ENCODE measurements at places on chromosomes 3 and 15.

DNA sequence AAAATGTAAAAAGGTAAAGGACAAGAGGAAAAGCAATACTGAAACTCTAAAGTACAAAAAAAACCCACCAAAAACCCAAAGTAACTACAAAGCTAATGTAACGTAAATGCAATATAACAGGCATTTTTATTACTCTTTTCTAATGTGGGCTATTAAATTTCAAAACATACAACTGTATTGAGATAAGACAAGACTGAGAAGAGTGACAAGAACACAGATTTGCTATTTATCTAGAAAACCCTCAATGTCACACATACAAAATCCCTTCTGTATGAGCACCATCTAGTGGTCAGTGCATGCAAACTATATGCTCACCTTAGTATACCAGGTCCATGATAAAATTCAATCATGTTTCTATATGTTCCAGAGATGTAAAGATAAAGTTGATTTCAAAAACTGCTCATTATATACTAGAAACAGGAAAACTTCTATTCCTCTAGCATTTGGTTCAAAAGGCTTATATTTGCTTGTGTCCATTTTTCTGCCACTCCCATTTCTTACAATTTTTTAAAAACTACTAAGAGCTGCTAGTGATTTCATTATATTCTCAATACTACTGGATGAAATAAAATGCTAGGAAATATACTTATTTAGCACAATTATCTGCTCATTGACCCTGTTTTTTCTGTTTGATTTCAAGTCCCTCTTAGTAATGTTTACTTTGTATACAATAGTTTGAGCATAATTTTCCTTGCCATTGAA, 111.4 kb downstream of the DLG1 start:
- no peak for DNase-seq

GRCh38 chr3:65078748-65079147, 390.9 kb upstream of the ADAMTS9 start:
- no peak for DNase-seq

- DNase-seq = no peak
These were observed 69.4 kb upstream of the SKOR1 start for GRCh38 chr15:67755936-67756335.

GRCh38 chr15:68428431-68428940, 3.5 kb downstream of the ITGA11 start:
- DNase-seq = no peak

DNA sequence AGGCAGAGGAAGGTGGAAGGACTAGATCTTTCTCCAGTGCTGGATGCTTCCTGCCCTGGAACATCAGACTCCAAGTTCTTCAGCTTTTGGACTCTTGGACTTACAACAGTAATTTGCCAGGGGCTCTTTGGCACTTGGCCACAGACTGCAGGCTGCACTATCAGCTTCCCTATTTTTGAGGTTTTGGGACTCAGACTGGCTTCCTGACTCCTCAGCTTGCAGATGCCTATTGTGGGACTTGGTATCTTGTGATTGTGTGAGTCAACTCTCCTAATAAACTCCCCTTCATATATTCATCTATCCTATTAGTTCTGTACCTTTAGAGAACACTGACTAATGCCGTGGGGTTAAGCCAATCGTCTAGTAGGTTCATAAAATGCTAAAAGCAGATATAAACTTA, 8.8 kb upstream of the B3GNT5 start:
- no peak for DNase-seq

DNA sequence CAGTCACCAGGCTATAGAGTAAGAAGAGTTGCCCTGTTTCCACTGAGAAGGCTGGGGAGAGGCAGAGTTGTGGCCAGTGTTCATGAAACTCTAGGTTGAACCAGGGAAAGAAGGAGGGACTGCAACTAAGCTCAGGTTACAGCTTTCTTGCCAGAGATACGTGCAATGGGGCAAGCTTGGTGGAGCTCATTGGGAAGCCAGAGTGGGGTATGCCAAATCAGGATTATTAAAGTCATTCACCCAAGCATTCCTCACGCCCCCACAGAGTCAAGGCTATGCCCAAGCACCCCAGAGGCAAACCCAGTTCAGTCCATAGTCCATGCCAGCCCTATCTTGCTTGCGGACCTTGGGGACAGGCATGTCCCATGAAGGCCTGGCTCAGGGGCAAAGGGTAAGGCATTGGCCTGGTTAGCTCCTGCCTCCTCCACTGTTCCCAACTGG, 17.6 kb downstream of the SLC6A20 start:
- no peak for DNase-seq

GRCh38 chr3:6679510-6679909, 181.4 kb upstream of the GRM7 start:
- DNase-seq = no peak

All from stimulated activated CD4-positive, alpha-beta T cell treated with anti-CD3 and anti-CD28 coated beads, Interleukin-15, amount 100 ng/mL, for 1 hour (primary cell).